Stimulated activated naive CD4-positive, alpha-beta T cell (primary cell): ENCODE measurements at places on chromosomes 12 and 14.

- DNase-seq: no peak
Observed at GRCh38 chr14:20400589-20400964, 12.7 kb downstream of the TEP1 start.

DNA sequence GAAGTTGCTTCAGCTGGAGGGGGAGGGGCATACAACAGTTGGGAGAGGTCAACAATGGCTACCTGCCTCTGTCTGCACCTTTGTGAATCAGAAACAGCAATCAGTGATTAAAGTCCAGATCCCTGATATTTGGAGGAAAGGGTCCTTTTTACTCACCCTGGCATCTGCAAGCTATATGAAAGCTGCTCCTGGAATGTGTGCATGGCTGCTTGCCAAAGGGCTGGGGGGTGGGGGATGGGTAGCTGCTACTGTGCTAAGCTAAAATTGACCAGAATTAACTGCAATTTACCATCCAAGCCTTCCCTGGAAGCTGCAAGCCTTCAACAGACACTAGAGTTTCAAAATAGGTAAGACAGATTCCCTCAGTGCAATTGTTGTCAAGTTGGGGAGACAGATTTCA is 13.5 kb upstream of the GTF2A1 start:
- no peak for DNase-seq

DNA sequence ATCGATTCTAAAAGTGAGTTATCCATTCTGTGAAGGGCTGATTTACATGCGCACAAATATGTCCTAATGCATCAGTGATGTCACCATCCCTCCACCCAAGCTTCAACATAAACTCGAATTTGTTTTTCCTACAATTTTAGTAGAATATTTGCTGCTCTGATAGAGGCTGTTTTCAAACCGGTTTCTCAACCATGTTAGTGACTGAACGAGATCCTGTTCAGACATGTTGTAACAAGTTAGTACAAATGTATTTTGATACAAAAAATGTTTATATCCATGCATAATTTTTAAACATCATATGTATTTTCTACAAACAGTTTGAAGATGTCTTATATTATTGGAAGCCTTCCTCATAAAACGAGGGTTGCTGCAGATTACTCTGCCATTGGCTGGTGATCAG is 12.7 kb upstream of the PRB2 start:
- DNase-seq: no peak

DNA sequence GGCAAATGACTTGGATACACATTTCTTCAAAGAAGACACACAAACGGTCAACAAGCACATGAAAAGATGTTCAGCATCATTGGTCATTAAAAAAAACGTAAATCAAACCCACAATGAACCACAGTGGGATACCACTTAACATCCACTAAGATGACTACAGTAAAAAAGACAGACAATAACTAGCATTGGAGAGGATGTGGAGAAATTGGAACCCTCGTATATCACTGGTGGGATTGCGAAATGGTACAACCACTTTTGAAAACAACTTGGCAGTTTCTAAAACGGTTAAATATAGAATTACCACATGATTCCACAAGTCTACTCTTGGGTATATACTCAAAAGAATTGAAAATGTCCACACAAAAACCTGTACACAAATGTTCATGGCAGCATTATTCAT is 25.2 kb upstream of the PPFIBP1 start:
- no peak for DNase-seq

DNA sequence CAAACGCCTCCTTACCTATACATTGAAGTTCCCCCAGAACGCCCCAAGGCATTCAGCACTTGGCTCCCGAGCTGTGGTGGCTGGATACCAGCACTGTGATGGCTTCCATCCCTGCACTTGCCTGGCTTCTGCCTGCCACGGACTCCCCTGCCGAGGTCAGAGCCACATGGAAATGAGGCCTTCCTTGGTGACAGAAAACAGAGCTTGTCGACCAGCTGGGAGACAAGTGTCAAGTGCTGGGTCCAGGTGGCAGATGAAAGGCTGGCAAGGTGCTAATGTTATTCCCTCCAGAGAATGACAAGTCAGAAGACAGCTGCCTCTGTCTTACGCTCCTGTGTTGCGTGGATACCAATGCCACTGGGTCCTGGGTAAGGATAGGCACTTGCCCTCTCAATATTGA is 26.2 kb upstream of the GNG2 start:
- DNase-seq: no peak

DNA sequence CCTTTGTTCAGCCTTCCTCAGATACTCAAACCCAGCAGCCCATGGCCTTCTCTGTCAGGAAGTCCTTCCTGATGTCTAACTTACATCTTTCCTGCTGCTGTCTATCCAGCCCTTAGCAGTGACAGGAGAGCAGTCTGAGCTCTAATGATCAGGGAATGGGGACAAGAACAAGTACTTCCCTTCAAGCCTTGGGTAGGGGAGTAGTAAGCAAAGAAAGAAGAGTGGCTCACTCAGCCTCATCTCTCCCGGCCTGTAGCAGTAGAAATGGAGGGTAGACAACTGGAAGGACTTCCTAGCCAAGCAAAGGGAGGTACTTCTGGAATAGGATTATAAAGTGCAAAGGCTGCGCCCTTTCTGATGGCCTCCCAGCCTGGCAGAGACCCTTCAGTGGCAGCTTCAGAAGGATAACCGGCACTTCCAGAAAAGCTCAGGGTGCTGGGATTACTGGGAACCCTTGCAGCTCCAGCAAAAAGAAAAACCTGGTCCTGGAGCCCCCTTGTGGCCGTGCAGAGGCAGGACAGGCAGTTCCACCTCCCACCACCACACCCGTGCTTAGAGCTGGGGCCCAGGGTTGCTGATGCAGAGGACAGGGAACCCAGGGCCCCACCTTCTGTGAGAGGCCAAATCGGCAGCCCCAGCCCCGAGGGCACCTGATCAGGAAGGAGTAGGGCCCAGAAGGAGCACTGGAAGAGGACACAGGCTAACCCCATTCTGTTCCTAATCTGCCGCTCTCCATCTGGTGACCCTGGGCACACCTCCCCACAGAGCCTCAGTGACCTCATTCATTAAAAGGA is 12.4 kb upstream of the SMUG1 start:
- DNase-seq: peak; percentile 51

- no peak for DNase-seq
Observed at GRCh38 chr14:55624913-55625312, 44.9 kb downstream of the KTN1 start.
